ENCODE measurements at places on chromosomes 2 and 18. TPM values are rescaled to one million over a fixed set of nuclear protein-coding genes. Genes with fewer than 3 reads are reported as not detected.

DNA sequence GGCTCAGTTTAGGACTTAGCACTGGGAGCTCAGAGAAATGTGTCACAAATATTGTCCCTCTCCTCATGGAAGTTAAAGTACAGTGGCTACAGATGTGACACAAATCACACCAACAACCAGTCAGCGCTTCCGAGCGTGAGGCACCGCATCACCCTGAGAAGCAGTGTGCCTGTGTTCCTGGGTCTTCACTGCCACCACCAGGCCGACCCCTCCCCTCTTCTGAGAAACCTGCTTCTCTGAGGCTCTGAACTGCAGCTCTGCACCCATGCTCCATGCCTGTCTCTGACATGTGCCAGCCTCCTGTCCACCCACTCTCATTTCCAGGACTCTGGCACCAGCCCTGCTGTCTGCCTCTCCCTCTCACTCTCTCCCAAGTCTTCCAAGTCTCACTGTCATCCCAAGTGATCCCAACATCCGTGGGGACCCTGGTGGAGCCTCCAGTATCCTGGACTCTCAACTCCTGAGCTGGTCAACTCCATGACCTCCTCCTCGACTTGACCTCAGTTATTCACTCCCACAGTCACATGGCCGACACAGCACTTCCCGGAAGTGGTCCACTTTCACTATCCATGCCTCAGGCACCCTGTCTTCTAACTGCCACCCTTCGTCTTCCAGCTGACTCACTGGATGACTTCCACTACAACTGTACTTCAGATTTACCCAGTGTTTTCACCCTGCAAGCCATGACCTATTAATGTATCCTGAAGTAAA, 73.5 kb downstream of the FBXO15 start:
- DNase-seq, result no peak

DNA sequence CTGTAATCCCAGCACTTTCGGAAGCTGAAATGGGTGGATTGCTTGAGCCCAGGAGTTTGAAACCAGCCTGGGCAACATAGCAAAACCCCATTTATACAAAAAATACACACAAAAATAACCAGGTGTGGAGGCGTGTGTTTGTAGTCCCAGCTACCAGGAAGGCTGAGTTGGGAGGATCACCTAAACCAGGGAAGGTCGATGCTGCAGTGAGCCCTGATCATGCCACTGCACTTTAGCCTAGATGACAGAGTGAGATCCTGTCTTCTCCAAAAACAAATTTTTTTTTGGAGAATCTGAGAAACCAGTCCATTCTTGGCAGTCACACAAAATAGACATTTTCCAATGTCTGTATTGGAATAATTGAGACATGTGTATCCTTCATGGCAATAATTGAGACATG, 46.8 kb downstream of the RAB27B start:
- DNase-seq, result no peak

DNA sequence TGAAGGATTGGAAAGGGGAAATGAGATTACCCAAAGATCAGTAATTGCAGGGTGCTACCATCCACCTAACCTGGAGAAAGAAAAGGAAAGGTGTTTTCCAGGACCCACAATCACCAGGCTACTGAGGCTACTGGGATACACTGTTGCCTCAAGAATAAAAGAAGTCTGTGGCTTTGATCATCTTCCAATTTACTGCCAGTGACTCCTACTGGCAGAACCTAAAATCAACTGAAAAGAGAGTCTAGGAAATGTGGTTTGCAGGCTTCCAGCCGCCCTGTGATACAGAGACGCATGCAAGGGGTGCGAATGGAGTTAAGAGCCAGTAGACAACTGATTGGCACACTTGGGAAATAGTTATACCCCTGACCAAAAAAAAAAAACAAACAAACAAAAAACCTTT, 16.6 kb upstream of the TTL start:
- no peak for DNase-seq

Gene GCKR
- 0.22 TPM for polyA plus RNA-seq

DNA sequence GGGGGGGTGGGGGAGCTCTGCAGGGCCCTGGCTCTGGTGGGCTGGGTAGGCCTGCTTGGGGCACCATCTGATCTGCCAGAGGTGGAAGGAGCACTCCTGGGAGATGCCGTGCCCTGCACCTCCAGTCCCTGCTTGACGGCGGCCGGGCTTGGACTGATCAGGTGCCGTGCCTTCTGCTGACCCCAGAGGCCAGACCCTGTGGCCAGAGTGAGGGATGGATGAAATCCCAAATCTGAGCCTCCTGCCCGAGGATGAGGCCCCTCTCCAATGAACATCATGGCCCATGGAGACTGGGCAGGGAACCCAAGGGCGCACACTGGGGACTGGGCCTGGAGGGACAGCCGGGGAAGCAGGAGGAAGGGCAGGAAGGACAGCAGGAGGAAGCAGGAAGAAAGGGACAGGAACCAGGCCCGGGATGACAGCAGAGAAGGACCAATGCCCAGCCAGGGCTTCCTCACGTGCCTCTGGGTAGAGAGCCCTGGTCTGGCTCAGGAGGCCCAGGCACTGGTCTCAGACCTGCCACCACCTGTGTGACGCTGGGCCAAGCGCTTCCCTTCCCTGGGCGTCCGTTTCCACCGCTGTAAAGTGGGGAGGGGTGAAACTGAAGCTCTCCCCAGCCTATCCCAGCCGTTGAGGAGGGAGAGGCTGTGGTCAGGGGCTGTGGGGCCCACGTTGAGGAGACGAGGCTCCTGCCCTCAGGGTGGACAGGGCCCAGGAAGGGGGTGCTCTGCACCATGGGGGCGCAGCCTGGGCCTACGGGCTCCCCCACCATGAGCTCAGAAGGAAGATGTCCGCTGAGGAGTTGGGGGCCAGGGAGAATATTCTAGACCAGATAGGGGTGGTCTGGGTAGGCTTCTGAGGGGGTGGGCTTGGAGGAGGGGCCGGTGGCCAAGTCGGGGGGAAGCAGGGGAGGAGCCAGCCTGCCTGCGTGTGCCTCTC, 1.0 kb upstream of the GPR35 start:
- DNase-seq, result no peak
